AG08395 (cell line): ENCODE measurements at places on chromosomes 16 and 17.
A peak's percentile ranks its signal among the peaks of the same experiment; 100 is the strongest.

GRCh38 chr16:23690771-23691482 lies 12.2 kb downstream of the PLK1 start:
- no peak for DNase-seq

DNA sequence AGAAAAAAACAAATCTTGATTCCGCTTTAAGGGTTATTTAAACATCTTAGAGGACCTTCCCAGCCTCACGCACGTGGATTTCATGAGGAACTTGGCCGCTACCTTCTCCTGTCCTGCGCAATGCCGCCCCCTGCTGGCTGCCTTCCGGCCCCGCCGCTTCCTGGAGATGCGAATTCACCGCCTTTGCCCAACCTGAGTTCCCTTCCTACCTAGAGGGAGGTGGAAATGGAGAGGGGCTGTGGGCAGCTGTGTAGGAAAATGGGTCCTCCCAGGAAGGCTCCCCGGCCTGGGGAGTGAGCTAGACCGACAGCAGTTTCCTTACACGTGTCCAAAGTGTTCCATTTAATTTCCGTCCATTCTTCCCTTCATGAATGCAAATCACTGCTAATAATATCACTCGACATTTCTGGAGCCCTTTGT lies 1.0 kb upstream of the ABCC12 start:
- DNase-seq: peak; percentile 82

GRCh38 chr16:29111421-29111820 lies 126.6 kb downstream of the LAT start:
- DNase-seq: no peak

- DNase-seq: peak; percentile 58
These were observed 119.4 kb downstream of the SOCS1 start for GRCh38 chr16:11136600-11136999.

GRCh38 chr17:2227025-2227699 lies 76.4 kb downstream of the SMG6 start:
- no peak for DNase-seq
